ENCODE measurements at places on chromosomes 7 and 10. TPM values are rescaled to one million over a fixed set of nuclear protein-coding genes. Genes with fewer than 3 reads are reported as not detected.

DNA sequence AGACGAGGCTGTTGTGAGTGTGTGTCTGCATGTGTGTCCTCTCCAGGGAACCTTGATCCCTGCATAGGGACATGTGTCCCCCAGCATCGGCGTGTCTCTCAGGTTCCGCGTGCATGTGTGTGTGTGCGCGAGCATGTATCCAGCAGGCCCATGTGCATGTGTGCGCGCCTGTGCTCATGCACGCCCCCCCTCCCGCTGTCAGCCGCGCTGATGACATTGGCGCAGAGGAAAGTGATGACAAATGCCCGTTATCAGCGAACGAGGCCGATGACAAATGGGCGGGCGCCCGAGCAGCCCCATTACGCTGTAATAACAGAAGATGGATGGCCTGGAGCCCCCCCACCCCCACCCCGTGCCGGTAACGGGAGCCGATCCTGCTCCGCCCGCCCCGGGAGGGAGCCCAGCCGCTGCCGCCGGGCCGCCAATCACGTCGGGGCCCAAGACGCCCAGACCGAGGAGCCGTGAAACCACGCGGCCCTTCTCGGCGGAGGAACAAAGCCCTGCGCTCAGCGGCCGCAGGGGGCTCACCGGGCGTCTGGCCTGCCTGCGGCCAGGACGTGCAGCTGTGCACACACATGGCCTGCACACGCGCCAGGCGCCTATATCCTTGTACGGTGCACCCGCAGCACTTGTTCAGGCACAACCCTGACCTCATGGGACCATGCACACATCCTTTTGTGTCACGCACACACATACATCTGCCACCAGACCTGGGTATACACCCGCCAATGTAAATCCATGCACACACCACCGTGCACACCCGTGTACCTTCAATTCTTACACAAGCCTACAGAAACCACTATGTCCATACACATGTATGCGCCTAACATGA lies 21.5 kb downstream of the POLL start:
- ATAC-seq = no peak

DNA sequence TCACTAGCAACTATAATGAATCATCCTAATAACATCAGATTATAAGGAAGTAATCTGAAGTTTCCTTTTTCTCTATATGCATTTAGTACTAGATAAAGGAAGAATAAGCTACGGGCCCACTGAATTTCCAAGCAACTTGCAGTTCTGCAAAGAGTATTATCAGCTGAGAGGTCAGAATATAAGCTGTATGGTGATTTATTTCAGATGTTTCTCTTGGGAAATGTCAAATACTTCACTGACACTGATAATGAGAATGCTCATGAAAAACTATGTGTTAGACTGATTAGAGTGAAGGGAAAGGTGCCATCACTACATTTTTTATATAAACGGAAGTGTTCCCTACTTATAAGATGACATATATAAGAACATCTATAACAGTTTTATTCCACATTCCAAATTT lies 251.2 kb upstream of the HGF start:
- ATAC-seq = no peak

DNA sequence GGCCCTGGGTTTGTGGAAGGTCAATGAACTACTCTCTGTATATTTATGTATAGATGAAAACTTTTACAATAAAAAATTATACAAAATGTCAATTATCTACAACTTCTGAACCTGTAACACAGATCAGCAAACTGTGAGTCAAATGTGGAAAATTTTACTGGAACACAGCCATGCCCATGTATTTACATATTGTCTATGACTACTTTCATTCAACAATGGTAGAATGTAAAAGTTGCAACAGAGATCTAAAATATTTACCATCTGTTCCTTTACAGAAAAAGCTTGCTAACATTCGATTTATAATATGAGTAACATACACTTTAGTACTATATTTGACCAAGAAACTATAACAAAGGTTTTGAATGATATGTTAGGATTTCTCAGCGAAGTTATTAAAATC lies 481.6 kb downstream of the PARD3 start:
- ATAC-seq = no peak

- ATAC-seq = no peak
These were observed 72.0 kb downstream of the PAX2 start for GRCh38 chr10:100817268-100817839.

The PDE1C gene
- 28.8 TPM for total RNA-seq

The ZNF746 gene
- total RNA-seq = 24.1 TPM

The DOCK1 gene
- 59.0 TPM for total RNA-seq
